ENCODE measurements at places on chromosomes 7 and 10.

GRCh38 chr7:156143158-156143557, 330.9 kb upstream of the SHH start:
- DNase-seq = no peak

DNA sequence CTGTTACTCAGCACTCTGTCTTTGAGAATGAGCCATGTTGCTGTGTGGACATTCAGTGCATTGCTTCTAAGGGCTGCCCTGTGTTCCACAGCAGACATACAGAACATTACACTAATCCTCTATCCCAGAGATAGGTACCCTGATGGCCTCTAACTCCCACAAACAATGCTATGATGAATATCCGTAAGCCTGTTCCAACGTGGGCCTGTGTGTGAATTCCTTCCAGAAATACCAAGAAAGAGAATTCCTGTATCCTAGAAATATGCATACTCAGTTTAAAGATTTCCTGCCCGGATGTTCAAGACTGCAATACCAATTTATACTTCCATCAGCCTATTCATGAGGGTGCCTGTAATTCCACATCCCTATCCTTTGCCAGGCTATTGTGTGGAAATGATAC, 21.3 kb upstream of the ST8SIA6 start:
- DNase-seq = no peak

DNA sequence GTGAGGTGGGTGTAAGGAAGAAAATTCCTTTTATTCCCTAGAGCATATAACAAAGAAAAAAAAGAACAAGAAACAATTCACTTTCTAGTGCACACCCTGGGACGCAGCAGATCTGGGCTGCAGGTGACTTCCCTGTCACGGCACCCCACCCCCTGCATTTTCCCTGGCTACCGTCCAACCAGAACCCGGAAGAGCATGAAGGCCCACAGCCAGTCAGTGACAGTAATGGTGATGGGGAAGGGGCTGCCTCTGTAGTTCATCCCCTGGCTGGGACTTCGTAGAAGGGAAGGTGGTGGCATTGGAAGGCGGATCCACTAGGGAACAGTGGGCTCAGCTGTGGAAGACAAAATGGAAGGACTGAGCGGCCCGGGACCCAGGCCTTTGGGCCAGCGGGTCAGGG, 236.7 kb downstream of the BUB3 start:
- DNase-seq = no peak

- no peak for DNase-seq
Measured at GRCh38 chr10:69394020-69394419, 22.7 kb downstream of the TACR2 start.

- DNase-seq = no peak
Measured at GRCh38 chr7:31070991-31071644, 19.0 kb downstream of the ADCYAP1R1 start.

DNA sequence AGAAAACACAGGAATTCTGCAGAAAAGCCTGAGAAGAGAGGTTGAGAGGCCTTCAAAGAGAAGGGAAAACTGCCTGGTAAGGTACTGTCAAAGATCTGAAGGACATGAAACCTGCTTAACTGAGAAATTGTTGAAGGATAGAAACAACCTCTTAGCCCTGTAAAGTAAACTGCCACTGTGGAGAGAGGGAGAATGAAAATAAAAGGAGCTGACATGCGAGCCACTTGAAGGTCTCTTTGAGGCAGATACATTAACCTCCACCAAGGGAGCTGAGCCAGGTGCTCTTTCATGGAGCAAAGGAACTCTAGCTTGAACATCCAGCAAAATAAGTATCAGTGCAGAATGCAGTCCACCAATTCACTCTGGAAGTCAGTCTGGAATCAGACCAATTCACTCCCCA, 108.8 kb upstream of the FEZF1 start:
- no peak for DNase-seq

GRCh38 chr10:23980094-23980493, 228.8 kb upstream of the KIAA1217 start:
- DNase-seq = no peak

- DNase-seq = no peak
Measured at GRCh38 chr7:38206071-38206470, 28.0 kb downstream of the STARD3NL start.

Measured in AG04449 (cell line).